ENCODE measurements at places on chromosomes 1 and 21.

GRCh38 chr1:11967028-11967547 lies 13.2 kb upstream of the MFN2 start:
- no peak for DNase-seq

- DNase-seq, result no peak
Observed at GRCh38 chr1:51957618-51958017, 32.9 kb downstream of the RAB3B start.

GRCh38 chr1:151399324-151400171 lies at the start of gene PSMB4:
PSMB4 (plus strand) TSS chr1:151399573; CDS start chr1:151399588, 15 bp downstream.
- peak; percentile 80 for DNase-seq

DNA sequence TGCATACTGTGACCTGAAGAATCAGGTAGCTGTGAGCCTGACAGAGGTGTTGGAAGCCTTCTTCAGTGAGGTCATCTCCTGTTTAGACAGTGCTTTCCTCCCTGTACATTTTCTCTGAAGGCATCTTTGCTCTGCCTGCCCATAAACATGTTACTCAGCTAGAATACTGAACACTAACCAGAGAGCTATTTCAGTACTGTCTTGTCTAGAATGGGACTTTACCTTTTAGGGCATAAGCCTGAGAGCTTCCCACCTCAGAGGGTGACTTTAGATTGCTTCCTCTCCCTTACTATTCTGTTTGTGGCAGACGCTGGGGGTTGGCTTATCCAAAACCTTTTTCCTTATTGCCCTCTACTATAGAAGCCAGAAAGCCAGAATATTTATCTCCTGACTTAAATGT lies 23.3 kb upstream of the ZNF326 start:
- DNase-seq, result no peak
